ENCODE measurements at places on chromosomes 16 and 17.

GRCh38 chr16:58478427-58478826 is 21.5 kb upstream of the NDRG4 start:
- DNase-seq = no peak

DNA sequence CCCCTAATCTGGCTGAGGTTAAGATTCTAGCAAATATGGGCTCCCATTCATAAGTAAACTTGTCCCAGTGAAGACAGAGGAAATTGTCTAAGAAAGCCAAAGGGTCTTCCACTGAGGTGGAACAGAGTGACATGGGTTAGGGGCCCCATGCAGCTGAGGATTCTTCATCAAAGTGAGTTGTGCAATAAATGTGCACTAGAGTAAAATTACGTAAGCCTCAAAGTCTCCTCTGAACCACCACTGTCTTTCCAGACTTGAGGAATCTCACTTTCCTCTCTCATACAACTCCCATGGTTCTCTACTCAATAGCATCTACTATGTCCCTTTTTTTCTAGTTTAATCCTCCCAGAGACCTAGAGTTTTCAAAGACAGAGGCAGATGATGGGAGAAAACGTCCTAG is 132.4 kb downstream of the CA10 start:
- DNase-seq = no peak

GRCh38 chr16:88383401-88384221 is 852 bp downstream of the ZNF469 start:
- no peak for DNase-seq

GRCh38 chr17:80765241-80765961 is 220.8 kb downstream of the RPTOR start:
- DNase-seq = no peak

DNA sequence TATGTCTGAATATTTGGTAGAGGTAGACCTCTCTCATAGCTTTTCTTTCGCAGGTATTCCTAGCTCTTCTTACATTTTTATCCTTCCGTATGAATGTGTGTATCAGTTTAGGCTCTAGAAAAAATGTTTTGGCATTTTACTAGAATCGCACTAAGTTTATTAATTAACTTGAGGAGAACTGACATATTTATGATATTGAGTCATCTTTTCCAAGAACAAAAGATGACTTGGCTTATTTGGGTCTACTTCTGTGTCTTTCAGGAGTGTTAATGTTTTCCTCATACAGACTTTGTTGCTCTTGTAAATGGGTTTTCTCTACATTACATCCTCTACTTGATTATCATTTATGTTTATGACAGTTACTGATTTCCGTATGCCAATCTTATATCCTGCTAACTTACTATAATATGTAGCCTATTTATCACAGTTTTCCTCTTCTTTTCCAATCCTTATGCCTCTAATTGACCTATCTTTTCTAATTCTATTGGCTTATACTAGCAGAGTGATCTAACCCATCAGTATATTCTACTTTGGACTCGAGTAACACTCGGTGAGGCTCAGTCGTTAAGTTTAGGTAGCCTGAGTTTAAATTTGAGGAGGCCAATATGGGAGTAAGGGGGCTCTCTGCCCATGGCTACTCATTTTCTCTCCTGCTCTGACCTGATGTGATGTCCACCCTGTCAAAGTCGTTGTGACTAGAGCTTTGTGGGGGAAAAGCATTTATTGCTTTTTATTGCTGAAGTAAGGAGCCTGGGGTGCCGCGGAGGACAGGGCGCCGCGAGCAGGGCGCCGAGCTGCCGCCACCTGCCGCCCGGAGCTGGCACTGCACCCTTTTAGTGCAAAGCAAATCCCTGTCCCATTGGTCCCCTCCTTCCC is 20.0 kb downstream of the ST6GALNAC1 start:
- DNase-seq = peak; percentile 47

GRCh38 chr16:78648517-78648916 is 549.1 kb downstream of the WWOX start:
- DNase-seq = no peak

DNA sequence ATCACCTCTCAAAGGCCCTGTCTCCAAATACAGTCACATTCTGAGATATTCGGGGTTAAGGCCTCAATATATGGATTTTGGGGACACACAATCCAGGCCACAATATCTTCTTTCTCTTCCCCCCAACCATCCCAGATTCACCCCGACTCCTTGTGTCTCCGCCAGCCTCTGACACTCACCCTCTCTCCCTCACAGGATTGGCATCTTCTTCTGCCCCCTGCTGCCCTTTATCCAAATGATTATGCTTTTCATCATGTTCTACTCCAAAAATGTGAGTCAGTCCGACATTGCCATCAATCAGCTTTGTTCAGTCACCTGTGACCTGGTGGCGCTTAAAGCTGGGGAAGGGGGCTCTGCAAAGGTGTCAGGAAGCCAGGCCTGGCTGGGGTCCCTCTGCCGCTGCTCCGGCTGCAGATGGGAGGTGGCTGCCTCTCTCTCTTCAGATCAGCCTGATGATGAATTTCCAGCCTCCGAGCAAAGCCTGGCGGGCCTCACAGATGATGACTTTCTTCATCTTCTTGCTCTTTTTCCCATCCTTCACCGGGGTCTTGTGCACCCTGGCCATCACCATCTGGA is 35.1 kb downstream of the GDE1 start:
- DNase-seq = no peak

DNA sequence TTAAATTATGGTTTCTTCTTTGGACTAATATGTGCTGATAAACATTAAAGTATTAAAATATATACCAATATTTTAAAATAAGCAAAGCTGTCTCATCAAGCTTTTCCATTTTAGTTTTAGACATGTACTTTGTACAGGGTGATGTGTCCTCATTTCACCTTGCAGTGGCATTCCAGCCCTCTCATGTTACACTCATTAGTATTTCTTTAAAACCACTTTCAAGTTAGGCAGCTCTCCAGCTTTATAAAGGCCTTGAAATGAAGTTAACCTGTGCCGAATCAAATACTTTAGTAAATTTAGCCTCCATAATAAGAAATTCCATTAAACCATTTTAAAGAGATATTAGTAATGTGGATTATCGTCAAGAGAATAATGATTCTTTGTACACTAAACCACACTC is 107.6 kb upstream of the HLF start:
- no peak for DNase-seq

GRCh38 chr17:38600416-38600815 is 5.3 kb downstream of the SRCIN1 start:
- DNase-seq = no peak

- no peak for DNase-seq
Observed at GRCh38 chr16:23306199-23307100, 4.3 kb downstream of the SCNN1B start.
